ENCODE measurements at places on chromosomes 12 and 14.

- DNase-seq = no peak
These were observed 16.7 kb downstream of the DCAF4 start for GRCh38 chr14:72942934-72943333.

DNA sequence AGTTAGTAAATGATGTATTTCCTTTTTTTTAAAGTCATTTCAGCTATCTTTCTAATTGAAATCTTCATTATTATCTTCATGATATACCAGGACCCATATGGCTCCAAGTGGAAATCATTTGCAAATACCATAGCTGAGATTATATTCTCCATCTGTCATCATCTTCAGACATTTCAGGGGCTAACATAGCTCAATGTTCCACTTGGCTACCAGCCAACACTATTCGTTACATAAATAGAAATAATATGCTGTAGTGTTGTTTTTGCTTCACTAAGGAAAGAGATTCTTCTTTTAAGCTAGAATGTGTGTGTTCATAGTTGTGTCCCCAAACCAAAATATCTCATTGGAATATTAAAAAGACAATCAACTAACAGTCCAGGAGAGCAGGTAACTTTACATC, 225.1 kb downstream of the DIO2 start:
- DNase-seq = no peak

DNA sequence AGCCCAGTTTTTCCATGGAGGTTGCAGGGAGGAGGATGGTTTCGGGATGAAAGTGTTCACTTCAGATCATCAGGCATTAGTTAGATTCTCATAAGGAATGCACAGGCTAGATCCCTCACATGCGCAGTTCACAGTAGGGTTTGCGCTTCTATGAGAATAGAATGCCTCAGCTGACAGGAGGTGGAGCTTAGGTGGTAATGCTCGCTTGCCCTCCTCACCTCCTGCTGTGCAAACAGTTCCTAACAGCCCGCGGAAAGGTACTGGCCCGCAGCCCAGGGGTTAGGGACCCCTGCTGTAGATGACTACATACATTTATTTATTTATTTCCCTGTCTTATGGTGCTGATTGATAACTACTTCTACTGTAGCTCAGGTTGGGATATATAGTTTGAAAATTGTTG, 93.2 kb downstream of the FBXO33 start:
- DNase-seq = peak; percentile 53

DNA sequence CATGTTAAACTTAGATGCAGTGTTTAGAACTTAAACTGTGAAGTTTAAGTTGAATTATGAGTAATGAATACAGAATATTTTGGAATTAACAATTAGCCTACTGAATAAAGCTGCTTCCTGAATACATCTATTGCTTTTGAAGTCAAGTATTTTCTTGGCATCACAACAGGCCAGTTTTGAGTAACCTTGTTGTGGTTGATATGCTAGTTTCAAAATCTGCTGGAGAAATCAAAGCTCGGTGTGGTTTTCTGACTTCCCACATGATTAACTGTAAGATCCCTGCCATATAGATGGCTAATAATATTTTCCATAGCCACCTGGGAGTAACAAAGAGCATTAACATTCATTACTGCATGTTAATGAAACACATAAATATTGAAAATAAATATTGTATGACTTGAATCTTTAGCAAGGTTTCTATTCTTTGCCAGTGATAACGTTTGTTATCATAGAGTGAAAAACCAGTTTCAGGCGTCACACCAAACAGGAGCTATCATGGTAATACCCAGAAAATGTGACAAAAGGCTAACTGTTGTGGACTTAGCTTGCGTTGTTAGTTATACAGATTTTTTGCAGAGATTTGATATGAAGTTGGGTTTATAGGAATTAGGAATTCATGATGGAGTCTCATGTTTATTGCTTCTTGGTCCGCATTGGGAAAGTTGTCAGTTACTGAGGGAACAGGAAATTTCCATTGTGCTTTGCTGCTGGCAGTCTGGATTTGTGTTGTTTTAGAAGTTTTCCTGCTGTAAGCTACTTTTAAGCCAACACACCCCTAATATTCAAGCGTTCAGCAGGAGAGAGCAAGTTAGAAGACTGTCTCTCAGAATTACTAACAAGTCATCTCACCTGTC, 32.1 kb downstream of the PPFIBP1 start:
- DNase-seq = no peak

GRCh38 chr12:3263939-3264922, 187.1 kb downstream of the TSPAN9 start:
- no peak for DNase-seq

DNA sequence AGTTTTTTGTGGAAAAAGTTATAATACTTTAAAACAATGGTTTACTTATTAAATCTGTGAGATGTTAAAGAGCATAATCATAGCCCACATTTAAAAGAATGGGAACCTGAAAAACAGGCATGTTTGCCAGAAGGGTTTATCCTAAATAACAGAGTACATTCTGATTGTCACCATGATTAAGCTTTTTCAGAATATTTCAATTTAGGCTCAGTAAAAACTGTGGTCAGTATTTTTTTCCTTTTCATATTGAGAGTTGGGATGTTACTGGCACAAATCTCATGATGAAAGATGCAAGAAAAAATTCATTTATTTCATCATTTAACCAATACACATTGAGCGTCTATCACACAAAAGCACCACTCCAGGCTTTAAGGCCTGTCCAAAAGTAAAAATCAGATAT, 18.6 kb downstream of the EPS8 start:
- no peak for DNase-seq

GRCh38 chr14:98847521-98848468, 424.2 kb downstream of the BCL11B start:
- DNase-seq = no peak

DNA sequence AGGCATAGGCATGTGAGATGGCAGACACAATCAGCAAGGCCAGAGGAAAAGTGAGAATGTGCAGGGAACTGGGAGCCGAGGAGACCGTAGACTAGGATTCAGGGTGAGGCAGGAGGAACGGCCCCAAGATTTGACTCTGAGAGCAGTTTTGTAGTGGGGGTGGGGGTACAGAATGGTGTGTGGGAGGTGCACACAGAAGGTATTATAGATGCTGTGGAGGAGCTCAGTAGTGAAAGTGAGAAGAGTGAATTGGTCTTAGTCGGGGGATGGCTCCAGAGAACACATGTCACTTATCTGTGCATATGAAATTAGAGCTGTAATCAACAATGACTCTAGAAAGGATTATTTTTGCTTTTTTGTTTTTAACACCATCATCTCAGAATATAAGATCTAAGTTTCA, 11.9 kb downstream of the ZNF664 start:
- no peak for DNase-seq
